Left colon (tissue), 2 donors: ENCODE measurements at places on chromosomes 16 and 17. TPM values are rescaled to one million over a fixed set of nuclear protein-coding genes. Genes with fewer than 3 reads are reported as not detected.

Gene KRTAP2-3
- not detected for total RNA-seq

Gene FGF11
- total RNA-seq: 1.2 TPM

Gene C16orf92
- total RNA-seq: not detected

Gene TEDC2
- total RNA-seq: 5.6 TPM

Gene GP2
- total RNA-seq: 6.5 TPM

Gene TPSD1
- 2.8 TPM for total RNA-seq

DNA sequence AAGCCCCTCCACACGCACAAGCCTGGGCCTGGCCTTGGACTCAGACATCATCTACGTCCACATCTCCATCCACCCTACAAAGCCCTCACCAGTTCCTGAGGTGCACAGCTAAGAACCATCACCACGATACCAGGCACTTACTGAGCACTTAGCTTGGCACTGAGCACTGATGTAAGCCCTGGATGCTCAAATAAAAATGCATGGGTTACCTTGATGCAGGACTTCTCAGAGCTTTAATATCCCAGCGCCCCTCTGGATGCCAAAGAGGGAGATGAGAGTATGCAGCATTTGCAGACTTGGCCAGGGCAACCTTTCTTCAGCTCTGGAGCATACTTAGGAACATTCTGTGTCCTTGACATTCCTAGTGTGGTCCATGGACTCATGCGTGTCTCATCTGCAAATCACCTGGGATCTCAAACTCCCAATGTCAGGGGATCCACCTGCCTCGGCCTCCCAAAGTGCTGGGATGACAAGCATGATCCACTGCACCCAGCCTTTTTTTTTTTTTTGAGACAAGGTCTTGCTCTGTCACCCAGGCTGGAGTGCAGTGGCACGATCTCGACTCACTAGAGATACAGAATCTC lies 69.8 kb downstream of the RAB11FIP4 start:
- no peak for DNase-seq

- peak; percentile 85 for DNase-seq
Measured at GRCh38 chr17:66191593-66192377, at the start of gene CEP112. TSS of gene CEP112 (minus strand) at chr17:66192133.

- no peak for DNase-seq
Measured at GRCh38 chr17:57048096-57048495, 37.0 kb upstream of the AKAP1 start.

DNA sequence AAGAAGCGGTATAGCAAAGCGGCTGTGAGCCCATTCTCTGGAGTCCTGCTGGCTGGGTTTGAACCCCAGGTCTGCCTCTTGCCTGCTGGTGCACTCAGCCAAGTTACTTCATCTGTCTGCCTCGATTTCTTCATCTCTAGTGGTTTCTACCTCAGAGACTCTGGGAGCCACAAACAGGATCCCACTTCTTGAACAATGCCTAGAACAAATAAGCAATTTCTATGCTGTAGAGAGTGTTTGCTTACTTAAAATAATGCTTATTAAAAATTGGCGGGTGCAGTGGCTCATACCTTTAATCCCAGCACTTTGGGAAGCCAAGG lies 75.5 kb downstream of the CMIP start:
- no peak for DNase-seq

GRCh38 chr17:18224053-18224386 lies 1.4 kb upstream of the LLGL1 start:
- DNase-seq: peak; percentile 18

GRCh38 chr16:10352262-10352661 lies 33.6 kb upstream of the ATF7IP2 start:
- no peak for DNase-seq

DNA sequence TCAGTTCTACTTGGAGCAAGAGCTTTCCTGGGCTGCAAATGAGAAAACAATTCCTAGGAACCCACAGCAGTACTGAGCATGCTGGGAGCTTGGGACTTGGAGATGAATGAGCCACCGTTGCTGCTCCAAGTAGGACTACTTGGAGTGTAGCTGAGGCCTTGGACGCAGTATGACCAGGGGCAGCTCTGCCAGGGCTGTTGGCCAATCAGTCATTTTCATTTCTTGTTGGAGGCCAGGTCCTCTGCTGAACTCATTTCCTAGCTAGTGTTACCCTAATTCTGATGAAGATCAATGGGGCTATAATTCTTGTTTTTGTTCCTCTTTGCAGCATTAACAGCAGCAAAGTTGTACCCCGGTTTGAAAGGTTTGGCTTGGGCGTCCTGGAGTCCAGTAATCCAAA lies 8.0 kb upstream of the LGALS9 start:
- no peak for DNase-seq

- DNase-seq: no peak
Measured at GRCh38 chr16:27984121-27984520, 79.4 kb downstream of the GSG1L start.

DNA sequence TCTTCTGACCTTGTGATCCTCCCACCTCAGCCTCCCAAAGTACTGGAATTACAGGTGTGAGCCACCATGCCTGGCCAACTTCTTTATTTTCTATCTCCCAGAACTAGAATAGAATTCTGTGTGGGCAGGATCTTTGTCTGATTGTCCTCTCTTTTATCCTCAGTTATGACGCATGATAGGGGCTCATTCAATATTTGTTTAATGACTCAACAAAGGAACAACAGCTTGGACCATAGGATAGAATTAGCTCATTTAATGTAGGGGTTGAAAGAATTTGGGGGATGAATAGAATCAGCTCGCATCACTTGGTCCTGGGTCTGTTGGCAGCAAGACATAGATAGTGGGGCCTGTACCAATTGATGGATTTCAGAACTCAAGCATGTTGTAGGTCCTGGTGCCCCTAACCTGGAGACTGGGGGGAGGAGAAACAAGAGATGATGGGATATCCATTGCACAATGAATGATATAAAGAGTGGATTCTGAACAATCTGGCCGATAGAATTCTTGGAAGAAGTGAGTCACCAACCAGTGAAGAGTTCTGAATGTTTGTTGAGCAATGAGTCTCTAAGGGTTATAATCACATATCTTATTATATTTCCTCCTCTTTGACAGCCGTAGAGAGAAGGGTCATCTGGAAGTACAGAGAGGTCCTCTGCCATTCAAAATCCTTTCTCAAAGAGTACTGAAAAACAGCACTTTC lies 250.2 kb downstream of the HS3ST4 start:
- DNase-seq: no peak

DNA sequence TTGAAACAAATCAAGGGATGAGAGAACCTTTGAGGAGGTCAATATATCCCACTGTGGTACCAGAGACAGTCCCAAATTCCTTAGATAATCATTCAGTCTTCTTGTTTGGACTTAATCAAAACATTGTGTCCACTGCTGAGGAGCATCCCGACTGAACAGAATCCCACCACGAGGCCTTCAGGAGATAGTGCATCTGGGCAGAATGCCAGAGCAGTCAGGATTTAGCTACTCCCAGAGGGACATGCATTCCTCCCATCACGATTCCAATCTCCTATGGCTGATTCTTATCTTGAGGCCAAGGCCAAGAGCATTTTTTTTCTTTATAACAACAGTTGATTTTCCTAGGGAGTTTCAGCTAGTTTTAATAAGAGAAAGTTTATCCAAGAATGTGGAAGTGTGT lies 87.4 kb upstream of the COX10 start:
- no peak for DNase-seq

DNA sequence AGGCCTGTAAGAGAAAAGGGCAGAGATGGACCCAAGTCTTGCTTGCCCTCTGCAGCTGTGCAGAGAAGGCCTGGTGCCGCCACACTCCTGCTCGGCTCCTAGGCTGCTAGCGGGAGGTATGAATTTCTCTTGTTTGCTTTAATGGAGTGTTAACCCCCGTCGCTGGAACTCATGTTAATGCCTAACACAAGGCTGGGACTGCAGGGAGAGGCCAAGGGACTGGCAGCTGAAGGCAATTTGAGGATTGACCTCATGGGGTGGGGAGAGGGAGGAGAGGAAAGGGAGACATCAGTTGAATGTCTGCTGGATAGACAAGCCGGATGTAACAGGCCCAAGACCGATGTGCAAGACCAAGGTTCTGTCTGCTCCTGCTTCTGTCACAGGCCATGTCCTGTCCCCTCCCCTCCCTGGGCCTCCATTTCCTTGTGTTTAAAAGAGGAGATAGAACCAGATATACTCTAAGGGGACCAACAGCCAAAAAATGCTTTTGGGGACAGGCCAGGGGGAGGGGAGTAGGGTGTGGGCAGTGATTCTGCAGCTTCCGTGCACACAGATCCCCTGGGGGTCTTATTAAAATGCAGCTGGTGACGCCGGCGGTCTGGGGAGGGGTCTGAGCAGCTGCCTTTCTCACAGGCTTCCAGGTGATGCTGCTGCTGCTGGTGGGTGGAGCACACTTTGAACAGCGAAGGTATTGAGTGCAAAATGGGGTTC lies 46.7 kb upstream of the TBX2 start:
- DNase-seq: no peak

GRCh38 chr16:80663078-80663477 lies 122.3 kb downstream of the DYNLRB2 start:
- DNase-seq: no peak

- no peak for DNase-seq
Measured at GRCh38 chr16:67606632-67607031, 38.3 kb upstream of the CARMIL2 start.
